Mesendoderm (in vitro differentiated cells): ENCODE measurements at places on chromosomes 6 and 20.

DNA sequence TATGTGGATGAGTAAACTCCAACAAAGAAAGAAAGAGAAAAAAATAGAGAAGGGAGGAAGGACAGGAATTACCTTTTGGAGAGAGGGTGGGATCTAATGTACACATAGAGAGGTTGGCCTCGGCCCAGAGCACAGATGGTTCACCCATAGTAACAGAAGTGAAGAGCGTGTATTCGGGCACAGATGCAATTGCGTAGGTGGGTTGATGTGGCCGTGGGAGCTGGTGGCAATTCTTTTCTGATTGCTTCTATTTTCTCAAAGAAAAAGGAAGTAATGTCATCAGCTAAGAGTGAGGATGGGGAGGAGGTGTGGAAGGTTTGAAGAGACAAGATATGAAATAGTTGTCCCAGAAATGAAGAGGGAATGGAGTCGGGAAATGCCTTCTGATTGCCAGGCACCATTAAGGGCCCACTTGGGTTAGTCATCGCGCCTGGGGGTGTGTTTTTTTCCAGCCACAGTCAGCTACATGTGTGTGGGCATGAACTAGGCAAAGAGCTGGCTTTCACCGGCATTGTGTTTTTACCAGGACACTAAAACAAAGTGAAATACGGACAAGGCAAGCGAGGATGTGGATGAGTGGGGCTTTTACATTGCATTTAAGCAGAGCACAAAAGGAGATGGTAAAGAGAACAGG, 158.7 kb downstream of the SYNE1 start:
- no peak overlapping the region for H3K27ac ChIP-seq
- H3K4me3 ChIP-seq = no peak overlapping the region
- H3K27me3 ChIP-seq = no peaks in the 10 kb centered on the region
- H3K36me3 ChIP-seq = no peaks in the 10 kb centered on the region
- no peak for DNase-seq

- no peak overlapping the region for H3K27ac ChIP-seq
- H3K4me3 ChIP-seq = no peak overlapping the region
- no peaks in the 10 kb centered on the region for H3K4me1 ChIP-seq
- H3K27me3 ChIP-seq = no peaks in the 10 kb centered on the region
- H3K36me3 ChIP-seq = no peaks in the 10 kb centered on the region
- DNase-seq = no peak
Observed at GRCh38 chr6:137903933-137904821, 37.1 kb downstream of the TNFAIP3 start.

- no peaks in the 10 kb centered on the region for H3K4me1 ChIP-seq
- H3K27me3 ChIP-seq = peaks cover 5% of the 10 kb centered on the region
- no peak overlapping the region for H3K27ac ChIP-seq
Observed at GRCh38 chr20:63016514-63017075, 9.8 kb upstream of the BHLHE23 start.

- no peak for DNase-seq
- no peaks in the 10 kb centered on the region for H3K27me3 ChIP-seq
- H3K4me1 ChIP-seq = no peaks in the 10 kb centered on the region
- H3K4me3 ChIP-seq = no peak overlapping the region
- no peaks in the 10 kb centered on the region for H3K36me3 ChIP-seq
Observed at GRCh38 chr6:75326557-75327258, 42.1 kb upstream of the TMEM30A start.

GRCh38 chr6:166530211-166531095, 56.0 kb downstream of the RAMACL start:
- DNase-seq = no peak
- no peaks in the 10 kb centered on the region for H3K36me3 ChIP-seq
- H3K27ac ChIP-seq = no peak overlapping the region
- H3K4me1 ChIP-seq = no peaks in the 10 kb centered on the region
- no peaks in the 10 kb centered on the region for H3K27me3 ChIP-seq
- H3K4me3 ChIP-seq = no peak overlapping the region

DNA sequence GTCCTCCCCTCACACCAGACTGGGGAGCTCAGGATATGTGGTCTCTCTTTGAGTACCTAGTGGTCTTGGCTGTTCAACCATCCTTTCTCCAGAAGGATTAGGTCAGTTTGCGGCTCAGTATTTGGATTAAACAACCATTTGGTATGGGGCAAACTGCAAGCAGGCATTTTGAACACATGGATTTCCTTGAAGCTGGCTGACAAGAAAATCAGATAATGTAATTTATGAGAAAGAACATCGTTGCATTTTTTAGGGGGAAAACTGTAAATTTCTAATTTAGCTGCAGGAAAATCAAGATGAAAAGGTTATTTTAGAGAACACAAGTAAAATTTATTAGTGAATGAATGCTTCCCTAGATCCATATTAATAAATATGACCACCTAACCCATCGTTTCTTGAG, 25.3 kb downstream of the DPPA5 start:
- no peaks in the 10 kb centered on the region for H3K27me3 ChIP-seq
- H3K36me3 ChIP-seq = no peaks in the 10 kb centered on the region
- H3K27ac ChIP-seq = no peak overlapping the region
- no peak for DNase-seq

DNA sequence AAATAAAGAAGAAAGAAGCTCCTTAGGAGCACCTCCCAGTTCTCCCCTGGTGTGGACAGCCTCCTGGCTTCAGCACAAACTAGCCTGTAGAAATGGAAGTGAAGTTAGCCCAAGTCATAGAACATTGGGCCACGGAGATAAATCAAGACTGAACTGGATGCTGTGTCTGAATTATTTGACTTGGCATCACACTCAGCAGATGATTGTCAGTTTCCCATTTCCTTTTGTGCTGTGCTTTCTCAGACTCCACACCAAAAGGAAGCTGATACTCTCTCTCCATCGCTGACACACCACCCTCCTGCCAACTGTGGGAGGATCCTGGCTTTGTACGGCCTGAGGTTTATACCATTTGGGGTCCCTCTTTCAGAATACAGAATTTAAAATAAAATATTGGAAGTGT, 209.8 kb downstream of the TFAP2A start:
- H3K27me3 ChIP-seq = no peaks in the 10 kb centered on the region
- no peak overlapping the region for H3K4me3 ChIP-seq
- no peak for DNase-seq
- no peak overlapping the region for H3K27ac ChIP-seq

- no peaks in the 10 kb centered on the region for H3K36me3 ChIP-seq
- no peak overlapping the region for H3K4me3 ChIP-seq
- no peaks in the 10 kb centered on the region for H3K4me1 ChIP-seq
- H3K27me3 ChIP-seq = no peaks in the 10 kb centered on the region
- no peak overlapping the region for H3K27ac ChIP-seq
- no peak for DNase-seq
Observed at GRCh38 chr6:34438705-34439104, 12.8 kb upstream of the RPS10 start.

DNA sequence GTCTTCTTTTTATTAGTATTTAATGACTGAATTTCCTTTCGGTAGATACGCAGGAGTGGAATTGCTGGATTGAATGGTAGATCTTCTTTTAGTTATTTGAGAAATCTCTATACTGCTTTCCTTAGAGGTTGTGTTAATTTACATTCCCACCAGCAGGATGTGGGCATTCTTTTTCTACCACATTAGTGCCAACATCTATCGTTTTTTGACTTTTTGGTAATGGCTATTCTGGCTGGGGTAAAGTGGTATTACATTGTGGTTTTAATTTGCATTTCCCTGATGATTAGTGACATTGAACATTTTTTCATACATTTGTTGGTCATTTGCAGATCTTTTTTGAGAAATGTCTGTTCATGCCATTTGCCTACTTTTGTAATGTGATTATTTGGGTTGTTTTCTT, 37.1 kb downstream of the SUMO4 start:
- H3K27ac ChIP-seq = no peak overlapping the region
- no peak overlapping the region for H3K4me3 ChIP-seq
- no peak for DNase-seq
- no peaks in the 10 kb centered on the region for H3K27me3 ChIP-seq

DNA sequence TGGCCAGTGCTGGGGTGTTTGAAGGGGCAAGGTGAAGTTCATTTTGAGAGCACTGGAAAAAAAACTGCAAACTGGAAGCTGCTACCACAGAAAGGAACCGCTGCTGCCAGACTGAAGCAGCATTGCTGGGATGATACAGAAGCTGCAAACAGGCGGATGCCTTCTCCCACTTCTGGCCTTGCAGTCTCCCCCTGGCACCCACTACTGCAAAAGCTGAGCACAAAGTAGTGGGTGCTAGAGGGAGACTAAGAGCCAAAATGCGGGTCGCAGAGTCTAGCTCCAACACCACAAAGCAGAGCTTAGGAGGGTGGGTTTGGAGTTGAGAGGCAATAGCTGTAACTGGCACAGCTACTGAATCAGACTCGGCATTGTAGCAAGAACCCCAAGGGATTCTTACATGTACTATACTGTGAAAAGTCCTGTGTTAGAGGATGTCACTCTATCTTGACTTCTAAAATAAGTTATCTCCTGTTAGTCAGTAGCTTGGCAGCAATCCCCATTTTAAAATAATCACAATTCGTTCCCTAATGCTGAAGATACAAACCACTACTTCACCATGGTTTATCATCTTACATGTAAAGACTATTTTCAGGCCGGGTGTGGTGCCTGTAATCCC, 44.0 kb upstream of the COL21A1 start:
- H3K4me1 ChIP-seq = no peaks in the 10 kb centered on the region
- no peak overlapping the region for H3K4me3 ChIP-seq
- DNase-seq = no peak

GRCh38 chr6:55869674-55870073, 5.7 kb downstream of the BMP5 start:
- no peaks in the 10 kb centered on the region for H3K36me3 ChIP-seq
- no peaks in the 10 kb centered on the region for H3K27me3 ChIP-seq
- no peak for DNase-seq

GRCh38 chr6:78465059-78465634, 402.2 kb upstream of the IRAK1BP1 start:
- H3K36me3 ChIP-seq = no peaks in the 10 kb centered on the region
- no peak for DNase-seq
- H3K27ac ChIP-seq = no peak overlapping the region
- no peaks in the 10 kb centered on the region for H3K4me1 ChIP-seq
- H3K27me3 ChIP-seq = no peaks in the 10 kb centered on the region
- H3K4me3 ChIP-seq = no peak overlapping the region

DNA sequence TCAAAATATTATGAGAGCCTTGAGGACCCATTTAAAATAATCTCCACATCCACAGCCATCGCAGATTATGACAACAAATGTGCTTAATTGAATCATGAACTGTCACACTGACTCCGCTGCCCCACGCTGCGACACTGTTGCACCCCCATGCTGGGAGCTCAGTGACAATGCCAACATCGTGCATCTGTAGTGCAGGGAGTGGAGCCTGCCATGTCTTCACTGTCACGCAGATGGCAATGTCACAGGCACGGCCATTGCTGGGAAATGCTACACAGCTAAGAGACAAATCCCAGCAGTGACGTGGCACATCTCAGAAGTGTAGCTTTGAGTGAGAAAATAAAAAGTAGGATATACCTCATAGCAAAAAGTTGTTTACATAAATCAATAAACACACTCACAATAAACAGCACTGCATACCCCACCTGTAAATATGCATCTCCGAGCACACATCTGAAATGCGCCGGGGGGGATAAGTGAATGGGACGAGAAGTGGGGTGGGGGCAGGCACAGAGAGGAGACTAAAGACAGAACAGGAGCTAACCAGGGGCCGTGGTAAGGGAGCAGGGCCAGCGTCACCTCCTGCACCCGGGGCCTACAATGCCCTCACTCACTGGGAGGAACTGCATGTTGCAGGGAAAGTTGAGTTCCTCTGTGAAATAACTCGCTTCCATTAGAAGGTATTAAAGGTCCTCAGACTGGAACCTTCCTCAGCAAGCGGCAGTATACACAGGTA, 349.9 kb downstream of the THBS2 start:
- no peak for DNase-seq
- no peak overlapping the region for H3K4me3 ChIP-seq

DNA sequence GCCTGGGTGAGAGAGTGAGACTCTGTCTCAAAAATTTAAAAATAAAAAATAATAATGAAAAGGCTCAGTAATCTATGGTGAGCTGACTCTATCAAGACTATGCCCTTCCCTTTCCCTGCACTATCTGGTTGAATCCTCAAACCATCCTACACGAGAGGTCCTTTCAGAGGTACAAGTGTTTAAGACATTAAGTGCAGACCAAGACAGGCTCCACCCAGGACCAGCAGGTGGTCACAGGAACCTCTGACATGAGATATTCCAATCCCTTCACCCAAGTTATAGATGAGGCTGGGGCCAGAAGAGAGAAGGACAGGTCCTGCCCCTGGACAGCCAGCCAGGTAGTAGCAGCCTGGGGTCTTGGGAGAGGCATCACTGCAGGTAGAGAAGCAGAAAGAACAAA, 182.6 kb downstream of the NFATC2 start:
- H3K4me1 ChIP-seq = no peaks in the 10 kb centered on the region
- no peak overlapping the region for H3K4me3 ChIP-seq
- no peak overlapping the region for H3K27ac ChIP-seq
- H3K27me3 ChIP-seq = no peaks in the 10 kb centered on the region

DNA sequence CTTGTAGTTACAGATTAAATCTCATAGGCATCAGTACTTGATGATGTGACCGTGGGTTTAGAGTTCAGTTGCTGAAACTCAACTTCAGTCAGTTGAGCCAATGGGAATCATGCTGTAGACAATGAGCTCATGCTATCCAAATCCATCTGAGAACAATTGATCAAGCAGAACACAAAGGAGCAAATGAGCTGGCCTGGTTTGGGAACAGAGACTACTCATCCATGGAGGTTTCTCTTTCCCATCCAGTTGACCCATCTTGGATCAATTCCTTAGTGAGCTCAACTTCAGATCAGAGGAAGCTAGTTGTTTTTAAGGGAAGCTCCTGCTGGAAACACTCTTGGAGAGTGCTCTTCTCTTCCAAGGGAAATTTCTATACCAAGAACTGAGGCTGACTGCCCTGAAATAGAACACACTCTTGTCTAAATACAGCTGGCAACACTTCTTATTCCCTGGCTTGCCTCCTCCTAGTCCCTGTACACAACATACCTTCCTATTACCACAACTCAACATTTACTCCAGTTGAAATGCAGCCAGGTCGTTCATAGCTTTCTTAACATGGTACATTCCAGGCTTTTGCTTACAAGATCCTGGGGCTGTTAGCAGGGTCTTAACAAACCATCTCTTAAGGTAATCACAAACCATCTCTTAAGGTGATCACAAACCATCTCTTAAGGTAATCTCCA, 203.9 kb upstream of the PRDM1 start:
- H3K36me3 ChIP-seq = no peaks in the 10 kb centered on the region
- H3K27ac ChIP-seq = no peak overlapping the region
- H3K27me3 ChIP-seq = no peaks in the 10 kb centered on the region
- H3K4me3 ChIP-seq = no peak overlapping the region

DNA sequence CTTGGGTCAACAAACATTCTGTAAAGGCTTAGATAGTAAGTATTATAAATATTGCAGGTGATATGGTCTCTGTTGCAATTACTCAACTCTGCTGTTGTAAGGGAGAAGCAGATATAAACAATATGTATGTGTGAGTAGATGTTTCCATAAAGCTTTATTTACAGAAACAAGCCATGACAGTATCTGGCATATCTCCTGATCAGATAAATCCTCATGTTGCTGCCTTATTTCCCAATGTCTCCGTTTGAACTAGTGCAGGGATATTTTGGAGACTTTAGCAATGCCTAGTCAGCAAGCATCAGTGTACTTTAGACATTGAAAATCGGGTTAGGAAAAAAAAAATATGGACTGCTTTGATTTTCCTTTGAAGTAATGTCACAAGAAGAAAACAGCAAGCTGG, 96.1 kb downstream of the LAMA2 start:
- no peaks in the 10 kb centered on the region for H3K27me3 ChIP-seq
- H3K36me3 ChIP-seq = no peaks in the 10 kb centered on the region
- H3K4me3 ChIP-seq = no peak overlapping the region
- DNase-seq = no peak
